ENCODE measurements at places on chromosomes 7 and 10.

DNA sequence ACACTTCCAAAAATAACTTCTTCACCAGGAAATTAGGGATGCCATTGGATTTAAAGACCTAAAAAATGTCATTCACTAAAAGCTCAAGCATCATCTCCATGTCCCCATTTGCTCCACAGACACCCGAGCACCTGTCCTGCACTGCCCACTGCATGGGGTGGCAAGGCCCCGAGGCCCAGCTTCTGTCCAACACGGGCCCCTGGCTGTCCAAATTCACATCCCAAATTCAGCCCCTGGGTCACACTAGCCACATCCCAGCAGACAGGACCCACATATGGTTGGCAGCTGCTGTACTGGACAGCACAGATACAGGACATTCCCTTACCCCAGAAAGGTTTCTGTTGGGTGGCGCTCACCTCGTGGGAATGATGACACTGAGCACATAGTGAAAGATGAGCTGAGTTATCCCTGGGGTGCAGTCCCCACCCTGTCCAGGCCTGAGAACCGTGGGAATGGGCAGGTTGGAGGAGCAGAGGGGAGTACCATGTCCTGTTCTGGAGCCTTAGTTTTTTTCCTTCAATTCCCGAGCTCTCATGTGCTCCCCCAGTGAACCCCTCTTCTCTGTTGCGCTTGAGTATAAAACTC is 55.3 kb downstream of the CSGALNACT2 start:
- no peaks in the 10 kb centered on the region for H3K27me3 ChIP-seq
- H3K36me3 ChIP-seq: no peaks in the 10 kb centered on the region
- H3K4me1 ChIP-seq: no peaks in the 10 kb centered on the region
- H3K27ac ChIP-seq: no peak overlapping the region

- no peak overlapping the region for H3K27ac ChIP-seq
- peaks cover 18% of the 10 kb centered on the region for H3K4me1 ChIP-seq
- no peaks in the 10 kb centered on the region for H3K36me3 ChIP-seq
- no peak for DNase-seq
- no peaks in the 10 kb centered on the region for H3K27me3 ChIP-seq
Observed at GRCh38 chr7:29142021-29142727, 4.2 kb downstream of the CPVL start.

- H3K36me3 ChIP-seq: no peaks in the 10 kb centered on the region
- no peaks in the 10 kb centered on the region for H3K27me3 ChIP-seq
- no peak for DNase-seq
- H3K4me1 ChIP-seq: no peaks in the 10 kb centered on the region
- no peak overlapping the region for H3K4me3 ChIP-seq
Observed at GRCh38 chr10:4058514-4059029, 273.6 kb upstream of the KLF6 start.

GRCh38 chr10:80411267-80411668 is 2.9 kb downstream of the PRXL2A start:
- H3K4me3 ChIP-seq: no peak overlapping the region
- no peaks in the 10 kb centered on the region for H3K36me3 ChIP-seq
- no peak overlapping the region for H3K27ac ChIP-seq

- no peaks in the 10 kb centered on the region for H3K4me1 ChIP-seq
- no peaks in the 10 kb centered on the region for H3K27me3 ChIP-seq
- H3K36me3 ChIP-seq: peaks cover 48% of the 10 kb centered on the region
- no peak overlapping the region for H3K27ac ChIP-seq
- DNase-seq: no peak
- no peak overlapping the region for H3K4me3 ChIP-seq
Observed at GRCh38 chr7:99002827-99003212, 124.5 kb downstream of the TRRAP start.

DNA sequence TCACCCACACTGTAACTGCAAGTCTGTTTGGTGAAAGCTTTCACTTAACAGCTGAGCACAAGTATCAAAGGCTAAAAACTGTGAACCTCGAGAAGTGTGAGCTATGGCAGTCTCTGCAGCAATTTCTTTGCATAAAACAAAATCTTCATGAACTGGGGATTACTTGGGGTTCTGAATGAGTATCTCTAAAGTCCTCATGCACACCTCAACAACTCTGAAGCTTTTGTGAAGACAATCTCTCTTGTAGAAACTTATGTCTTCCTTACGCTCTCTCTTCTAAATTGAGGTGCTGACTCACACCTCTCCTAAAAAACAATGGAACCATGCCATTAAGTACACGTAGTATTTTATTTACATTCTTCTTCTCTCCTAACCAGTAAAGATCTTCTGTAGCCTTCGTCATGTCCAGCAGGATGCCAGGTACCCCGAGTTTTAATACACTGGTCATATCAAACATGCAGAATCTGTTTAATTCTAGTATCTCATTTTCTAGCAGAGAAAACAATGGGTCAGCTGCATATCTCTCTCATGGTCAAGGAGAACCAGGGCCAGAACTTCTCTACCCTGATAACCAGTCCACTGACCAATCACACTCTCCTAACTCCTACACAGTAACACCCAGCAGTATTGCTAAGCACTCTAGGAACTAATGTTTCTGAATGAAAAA is 76.9 kb downstream of the UBE2H start:
- H3K27ac ChIP-seq: peak overlapping the region; percentile 12
- H3K27me3 ChIP-seq: no peaks in the 10 kb centered on the region
- no peaks in the 10 kb centered on the region for H3K36me3 ChIP-seq
- no peak overlapping the region for H3K4me3 ChIP-seq
- H3K4me1 ChIP-seq: peaks cover 42% of the 10 kb centered on the region

- no peaks in the 10 kb centered on the region for H3K27me3 ChIP-seq
- DNase-seq: no peak
- H3K4me3 ChIP-seq: no peak overlapping the region
- H3K36me3 ChIP-seq: no peaks in the 10 kb centered on the region
- no peak overlapping the region for H3K27ac ChIP-seq
Observed at GRCh38 chr10:61545170-61545569, 92.0 kb upstream of the TMEM26 start.

- no peaks in the 10 kb centered on the region for H3K36me3 ChIP-seq
- H3K4me3 ChIP-seq: no peak overlapping the region
- H3K27ac ChIP-seq: no peak overlapping the region
- H3K27me3 ChIP-seq: no peaks in the 10 kb centered on the region
Observed at GRCh38 chr7:1473864-1474512, 14.7 kb upstream of the MICALL2 start.

GRCh38 chr7:79334841-79335240 is 118.6 kb downstream of the MAGI2 start:
- no peak overlapping the region for H3K4me3 ChIP-seq
- no peaks in the 10 kb centered on the region for H3K4me1 ChIP-seq
- H3K27ac ChIP-seq: no peak overlapping the region
- H3K27me3 ChIP-seq: no peaks in the 10 kb centered on the region

- no peak overlapping the region for H3K4me3 ChIP-seq
- no peaks in the 10 kb centered on the region for H3K36me3 ChIP-seq
- no peak for DNase-seq
- H3K4me1 ChIP-seq: no peaks in the 10 kb centered on the region
- no peaks in the 10 kb centered on the region for H3K27me3 ChIP-seq
Observed at GRCh38 chr10:9621216-9621615, 1396.5 kb upstream of the CELF2 start.
